GM23248 (cell line): ENCODE measurements at places on chromosomes 3 and 15.

GRCh38 chr3:143265501-143266070 is 146.0 kb downstream of the CHST2 start:
- no peak for DNase-seq

GRCh38 chr15:77012868-77013267 is 17.9 kb downstream of the PSTPIP1 start:
- no peak for DNase-seq

DNA sequence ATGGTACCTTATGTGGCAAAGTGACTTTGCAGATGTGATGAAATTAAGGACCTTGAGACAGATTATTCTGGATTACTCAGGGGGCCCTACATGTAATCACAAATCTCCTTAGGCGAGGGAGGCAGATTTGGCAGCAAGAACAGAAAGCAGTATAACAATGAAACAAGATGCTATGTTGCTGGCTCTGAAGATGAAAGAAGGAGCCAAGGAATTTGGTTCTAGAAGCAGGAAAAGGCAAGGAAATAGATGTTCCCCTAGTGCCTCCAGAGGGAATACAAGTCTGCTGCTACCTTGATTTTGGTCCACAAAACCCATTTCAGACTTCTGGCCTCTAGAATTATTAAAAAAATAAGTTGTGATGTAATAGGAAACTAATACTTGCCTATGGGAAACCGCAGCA is 64.5 kb downstream of the PIK3R4 start:
- no peak for DNase-seq

GRCh38 chr15:90620379-90621067 is 90.8 kb downstream of the CRTC3 start:
- DNase-seq = no peak

DNA sequence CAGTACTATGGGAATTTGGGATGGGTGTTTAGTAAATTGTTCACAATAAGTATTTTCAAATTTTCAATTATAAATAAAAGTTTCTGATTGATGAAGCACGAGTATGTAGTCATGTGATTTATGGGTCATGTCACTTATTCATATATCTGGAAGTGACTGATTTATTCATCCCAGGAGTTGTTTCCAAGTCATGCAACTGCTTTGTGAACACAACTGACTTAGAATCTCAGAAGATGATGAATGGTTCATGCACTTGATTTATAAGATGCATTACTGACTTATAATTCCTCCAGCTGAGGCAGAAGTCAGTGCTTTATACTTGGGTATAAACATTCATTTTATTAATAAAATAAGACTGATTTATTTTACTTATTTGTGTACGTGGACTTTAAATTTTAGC is 137.8 kb upstream of the CBLB start:
- no peak for DNase-seq

DNA sequence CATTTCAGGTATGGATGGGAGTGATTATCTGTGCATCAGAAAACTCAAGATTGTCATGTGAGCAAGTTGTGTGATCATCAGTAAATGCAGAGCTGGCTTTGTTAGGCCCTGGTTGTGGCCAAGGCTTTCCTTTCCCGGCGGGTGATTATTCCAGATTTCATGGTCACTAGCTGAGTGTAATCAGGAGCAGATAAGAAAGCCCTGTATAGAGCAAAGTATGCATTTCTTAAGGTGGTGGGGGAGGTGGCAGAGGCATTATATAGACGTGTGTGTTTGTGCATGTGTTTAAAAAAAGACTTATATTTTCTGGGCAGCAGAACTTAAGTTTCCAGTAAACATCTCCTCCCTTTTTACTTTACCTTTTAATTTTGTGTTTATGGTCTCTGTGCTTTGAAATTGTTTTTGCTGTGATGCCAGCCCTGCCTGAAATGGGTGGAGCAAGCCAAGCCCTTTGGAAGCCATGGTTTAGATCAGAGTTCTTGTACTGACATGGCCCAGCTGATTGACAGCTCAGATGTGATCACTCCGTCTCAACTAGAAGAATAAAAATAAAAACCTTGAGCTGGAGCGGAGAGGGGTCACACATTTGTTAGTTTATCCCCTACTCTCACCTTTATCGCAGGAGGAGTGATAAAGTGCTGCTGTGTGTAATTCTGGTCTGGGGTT is 22.2 kb downstream of the SMAD3 start:
- no peak for DNase-seq

- DNase-seq = no peak
Measured at GRCh38 chr3:2468816-2469215, 370.1 kb downstream of the CNTN4 start.

GRCh38 chr15:101151288-101151687 is 100.6 kb downstream of the CHSY1 start:
- no peak for DNase-seq

GRCh38 chr3:167110901-167111300 is 269.2 kb downstream of the ZBBX start:
- DNase-seq = no peak

DNA sequence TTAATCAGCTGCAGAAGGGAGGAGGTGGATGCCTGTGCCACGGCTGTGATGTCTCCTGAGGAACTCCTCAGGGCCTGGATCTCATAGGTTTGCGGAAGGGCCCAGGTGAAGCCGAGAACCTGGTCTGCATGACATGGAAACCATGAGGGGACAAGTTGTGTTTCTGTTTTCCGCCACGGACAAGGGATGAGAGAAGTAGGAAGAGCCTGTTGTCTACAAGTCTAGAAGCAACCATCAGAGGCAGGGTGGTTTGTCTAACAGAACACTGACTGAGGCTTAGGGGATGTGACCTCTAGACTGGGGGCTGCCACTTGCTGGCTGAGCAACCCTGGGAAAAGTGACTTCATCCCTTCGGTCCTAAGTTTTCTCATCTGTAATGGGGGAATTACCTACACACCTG is 52.4 kb downstream of the IL20RB start:
- no peak for DNase-seq

DNA sequence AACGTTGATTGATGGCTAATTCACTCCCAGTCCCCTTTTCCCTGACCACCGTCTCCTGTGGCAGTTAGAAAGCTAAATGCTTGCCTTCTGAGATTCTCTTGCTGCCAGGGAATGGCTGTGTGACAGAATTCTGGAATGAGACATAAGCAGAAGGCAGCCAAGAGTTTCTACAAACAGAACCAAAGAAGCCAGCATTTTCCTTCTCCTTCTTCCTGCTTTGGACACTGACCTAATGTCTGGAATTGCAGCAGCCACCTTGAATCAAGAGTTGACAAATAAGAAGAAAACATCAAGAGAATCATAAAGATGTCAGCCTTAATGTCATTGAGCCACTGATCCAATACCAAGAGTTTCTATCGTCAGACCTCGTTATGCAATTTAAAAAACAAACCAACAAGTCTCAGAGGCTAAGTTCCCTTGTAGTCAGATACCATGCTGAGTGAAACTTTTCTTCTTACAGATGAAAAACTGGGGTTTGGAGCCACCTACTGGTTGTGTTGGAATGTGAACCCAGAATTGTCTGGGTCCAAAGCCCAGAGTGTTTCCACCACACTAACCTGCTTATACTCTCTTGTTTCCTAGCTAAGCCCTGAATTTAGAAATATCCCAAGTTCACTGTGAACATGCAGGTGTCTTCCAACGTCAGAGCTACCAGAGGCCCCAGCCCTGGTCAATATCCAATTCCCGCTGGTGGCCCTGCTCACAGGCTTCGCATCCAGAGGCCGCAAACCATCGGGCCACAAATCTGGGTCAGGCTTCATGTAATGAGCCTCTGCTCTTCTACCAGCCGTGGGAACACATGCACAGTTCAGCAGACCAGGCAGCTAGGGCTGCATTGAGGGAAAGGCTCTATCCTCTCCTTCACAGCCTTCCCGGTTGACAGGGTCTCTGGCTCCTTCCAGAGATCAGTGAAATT is 42.5 kb downstream of the MCF2L2 start:
- peak; percentile 85 for DNase-seq

GRCh38 chr3:95615592-95616310 is 1198.6 kb upstream of the EPHA6 start:
- no peak for DNase-seq

DNA sequence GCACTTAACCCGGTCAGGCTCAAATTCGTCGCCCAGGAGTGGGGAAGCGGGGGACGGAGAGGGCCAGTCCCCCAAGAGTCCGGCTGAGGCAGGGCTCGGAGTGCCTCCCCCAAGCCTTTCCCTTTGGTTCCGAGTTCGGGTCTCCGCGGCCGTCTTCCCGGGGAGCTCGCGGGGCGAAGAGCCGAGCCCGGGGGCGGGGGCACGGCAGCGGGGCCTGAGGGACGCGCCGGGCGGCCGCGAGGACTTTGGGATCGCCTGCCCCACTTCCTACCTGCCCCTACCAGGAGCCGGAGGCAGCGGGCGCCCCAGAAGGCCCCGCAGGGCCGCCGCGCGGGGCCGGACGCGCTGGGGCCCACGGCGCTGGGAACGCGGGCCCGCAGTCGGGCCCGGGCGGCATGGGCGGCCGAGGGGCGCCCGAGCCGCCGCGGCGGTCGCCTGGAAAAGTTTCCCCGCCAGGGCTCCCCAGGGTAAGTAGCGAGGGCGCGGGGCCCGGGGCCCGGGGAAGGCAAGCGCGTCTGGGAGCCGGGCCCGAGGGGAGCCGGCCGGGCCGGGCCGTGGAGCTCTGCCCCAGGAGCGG is 2.8 kb downstream of the FURIN start:
- peak; percentile 68 for DNase-seq

DNA sequence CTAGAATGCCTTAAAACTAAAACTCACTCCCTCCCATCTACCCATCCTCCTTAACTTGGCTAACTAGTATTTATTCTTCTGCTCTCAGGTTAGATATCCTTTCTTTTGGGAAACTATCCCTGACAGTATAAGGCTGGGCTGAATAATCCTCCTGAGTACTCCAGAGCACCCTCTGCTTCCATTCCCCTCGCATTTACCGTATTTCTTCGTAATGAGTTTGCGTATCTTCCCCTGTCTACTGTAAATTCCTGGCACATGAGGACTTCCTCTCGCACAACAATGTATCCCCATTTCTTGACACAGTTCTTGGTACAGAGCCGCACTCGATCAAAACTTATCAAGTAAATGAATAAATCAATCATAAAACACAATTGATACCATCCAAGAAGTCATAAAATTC is 82.9 kb upstream of the AKAP13 start:
- DNase-seq = no peak

DNA sequence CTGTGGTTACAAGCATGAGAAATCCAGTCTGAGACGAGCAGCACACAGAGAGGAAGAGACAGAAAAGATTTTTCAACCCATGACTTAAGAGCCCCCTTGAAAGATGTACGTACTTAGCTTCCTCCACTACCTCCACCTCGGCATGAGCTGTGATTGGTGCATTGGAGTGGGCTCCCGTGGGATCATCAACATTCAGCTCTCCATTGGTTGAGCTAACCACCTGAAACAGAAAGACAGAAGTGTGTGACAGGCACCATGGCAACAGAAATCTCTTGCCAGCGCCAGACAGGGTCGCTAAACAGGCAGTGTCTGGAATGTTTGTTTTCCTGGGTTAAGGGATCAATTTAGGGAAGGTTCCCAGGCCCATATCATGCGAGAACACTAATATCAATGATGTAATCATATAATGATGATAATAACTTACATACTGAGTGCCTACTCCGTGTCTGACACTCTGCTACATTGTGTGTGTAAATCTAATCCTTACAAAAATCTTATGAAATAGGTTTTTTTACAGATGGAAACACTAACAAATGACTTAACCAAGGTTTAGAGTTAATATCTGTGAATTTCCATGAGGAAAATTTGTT is 17.5 kb upstream of the PPIB start:
- DNase-seq = no peak

DNA sequence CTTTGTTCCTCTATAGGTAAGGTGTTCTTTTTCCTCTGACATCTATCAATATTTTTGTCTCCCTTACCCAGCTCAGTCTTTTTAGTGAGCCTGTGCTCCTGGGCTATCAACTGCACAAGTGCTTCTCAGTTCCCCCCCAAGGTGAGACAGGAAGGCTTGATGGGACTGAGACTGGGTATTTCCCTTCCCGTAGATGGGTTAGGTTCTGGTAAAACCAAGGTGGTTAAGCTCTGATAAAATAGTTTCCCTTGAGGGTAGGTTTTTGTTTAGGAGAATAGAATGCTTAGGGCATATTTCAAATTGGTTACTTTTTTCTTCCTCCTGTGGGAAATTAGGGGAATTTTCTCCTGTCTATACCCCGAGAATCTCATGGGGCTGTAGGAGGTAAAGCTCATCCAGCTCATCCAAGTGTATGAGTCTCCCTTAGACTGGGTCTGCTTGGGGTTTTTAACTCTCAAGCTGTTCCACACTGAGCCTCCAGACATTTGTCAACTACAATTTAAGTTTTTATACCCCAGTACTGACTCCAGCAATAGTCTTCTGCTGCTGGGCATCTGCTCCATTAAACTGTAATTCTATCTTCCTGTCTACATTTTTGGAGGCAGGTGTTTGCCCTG is 44.9 kb downstream of the OXSR1 start:
- no peak for DNase-seq

GRCh38 chr15:44536302-44536961 is 515 bp upstream of the EIF3J start:
- peak; percentile 94 for DNase-seq

- DNase-seq = no peak
Measured at GRCh38 chr15:66152650-66153049, 100.9 kb downstream of the MEGF11 start.
